ENCODE measurements at places on chromosomes 6 and 20.

DNA sequence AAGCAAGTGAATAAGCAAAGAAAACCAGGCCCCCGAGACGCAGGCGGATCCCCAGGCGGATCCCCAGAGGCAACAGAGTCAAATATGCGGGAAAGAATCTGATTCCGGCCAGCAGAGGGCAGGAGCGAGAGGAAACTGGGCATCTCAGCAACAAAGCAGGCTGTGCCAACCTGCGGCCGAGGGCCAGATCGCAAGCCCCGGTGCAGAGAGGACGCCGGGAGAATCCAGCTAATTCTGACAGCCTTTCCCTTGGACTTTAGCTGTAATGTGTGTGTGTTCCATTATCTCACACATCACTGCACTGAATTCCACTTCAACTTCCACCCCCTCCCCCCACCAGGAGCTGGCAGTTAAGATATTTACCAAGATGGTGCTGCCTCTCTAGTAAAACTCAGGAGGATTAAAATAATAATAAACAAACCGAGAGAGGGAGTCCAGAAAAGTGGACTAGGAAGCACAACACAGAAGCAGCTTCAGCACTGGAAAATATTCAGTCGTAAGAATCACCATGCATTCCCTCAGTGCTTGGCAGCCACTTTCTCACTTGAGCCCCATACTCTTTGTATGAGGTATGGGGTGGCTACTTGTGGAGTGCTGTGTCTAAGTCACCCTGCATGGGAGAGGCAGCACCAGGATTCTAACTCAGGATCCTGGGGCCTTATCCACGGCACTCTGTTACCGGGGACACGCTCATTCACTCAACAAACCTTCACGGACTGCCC, 66.2 kb upstream of the SNX9 start:
- peak; percentile 38 for DNase-seq

DNA sequence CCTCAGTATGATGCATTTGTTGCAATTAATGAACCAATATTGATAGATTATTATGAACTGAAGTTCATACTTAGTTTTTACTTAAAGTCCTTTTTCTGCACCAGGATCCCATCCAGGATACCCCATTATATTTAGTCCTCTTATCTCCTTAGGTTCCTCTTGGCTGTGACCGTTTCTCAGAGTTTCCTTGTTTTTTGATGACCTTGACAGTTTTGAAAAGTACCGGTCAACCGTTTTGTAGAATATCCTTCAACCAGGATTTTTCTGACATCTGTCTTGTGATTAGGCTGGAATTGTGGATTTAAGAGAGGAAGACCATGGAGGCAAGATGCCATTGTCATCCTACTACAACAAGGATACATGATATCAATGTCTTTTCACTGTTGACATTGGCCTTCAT, 98.0 kb upstream of the F13A1 start:
- no peak for DNase-seq

- no peak for DNase-seq
Observed at GRCh38 chr6:40925341-40925740, 113.7 kb downstream of the UNC5CL start.

DNA sequence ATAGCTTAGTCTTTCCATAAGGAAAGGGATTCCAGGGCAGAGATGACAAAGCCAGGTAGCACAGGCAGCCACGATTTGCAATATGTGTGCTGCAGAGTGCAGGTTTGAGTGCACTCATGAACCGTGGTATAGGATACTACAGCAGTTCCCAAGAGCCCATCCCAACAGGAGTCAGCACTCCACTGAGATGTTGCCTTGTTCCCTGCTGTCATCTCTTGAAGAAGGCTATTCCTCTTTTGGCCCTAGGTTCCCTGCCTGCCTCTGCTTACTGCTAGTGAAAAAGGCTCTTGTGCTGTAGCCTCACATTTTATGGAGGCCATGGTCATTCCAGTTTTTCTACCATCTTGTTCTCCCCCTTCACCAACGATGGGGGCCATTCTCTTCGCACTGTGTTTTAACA, 40.2 kb downstream of the RALY start:
- no peak for DNase-seq

- no peak for DNase-seq
Observed at GRCh38 chr20:25356271-25356933, 34.2 kb downstream of the ABHD12 start.

- DNase-seq: peak; percentile 39
Observed at GRCh38 chr6:25050356-25050755, 114.6 kb upstream of the RIPOR2 start.

DNA sequence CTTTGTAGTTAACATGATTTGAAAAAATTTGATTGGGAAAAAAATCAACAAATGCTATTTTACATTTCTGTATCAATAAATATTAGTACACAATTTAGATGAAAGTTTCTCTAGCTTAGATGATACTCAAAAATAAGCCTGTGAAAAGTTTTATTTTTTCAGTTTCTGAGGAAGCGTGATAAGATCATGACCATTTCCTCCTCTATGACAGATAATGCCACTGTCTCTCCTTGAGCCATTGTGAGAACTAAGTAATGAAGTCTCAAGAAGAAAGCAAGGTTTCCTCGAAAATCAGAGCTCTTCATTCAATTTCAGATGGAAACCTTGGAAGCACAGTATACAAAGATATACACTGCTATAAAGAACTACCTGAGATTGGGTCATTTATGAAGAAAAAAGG, 395.0 kb downstream of the HDGFL1 start:
- no peak for DNase-seq

DNA sequence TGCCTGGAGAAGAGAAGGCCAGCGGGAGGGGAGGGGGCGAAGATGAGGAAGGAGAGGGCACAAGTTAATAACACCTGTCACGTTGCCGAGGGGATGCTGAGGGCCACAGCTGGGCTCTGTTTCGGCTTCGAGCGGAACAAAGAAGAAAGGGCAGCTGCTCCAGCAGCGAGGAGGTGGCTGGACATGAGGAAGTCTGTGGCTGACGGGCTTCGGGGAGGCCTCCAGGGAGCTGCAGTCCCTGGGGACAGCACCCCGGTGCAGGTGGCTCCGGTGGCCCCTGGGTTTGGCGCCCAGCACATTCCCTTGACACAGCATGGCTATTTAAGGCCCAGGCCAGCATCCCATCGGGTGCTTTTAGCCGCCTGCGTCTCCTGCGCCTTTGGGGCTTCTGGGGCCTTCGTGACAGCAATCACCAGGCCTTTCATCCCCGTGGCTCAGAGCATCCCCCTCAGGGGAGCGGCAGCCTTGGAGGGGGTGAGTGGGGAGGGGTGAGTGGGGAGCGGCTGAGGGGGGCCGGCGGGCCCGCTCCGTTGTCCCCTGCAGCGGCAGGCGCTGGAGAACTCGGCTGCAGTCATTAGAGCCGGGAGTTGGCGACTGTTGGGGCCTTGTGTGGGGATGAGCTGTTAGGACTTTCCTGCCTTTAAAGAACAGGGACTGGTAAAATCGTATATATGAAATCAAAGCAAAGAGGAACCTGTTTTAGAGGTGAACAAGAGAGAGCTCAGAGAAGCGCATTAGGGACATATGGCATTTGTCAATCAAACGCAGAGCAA, 99.0 kb downstream of the TMEM242 start:
- no peak for DNase-seq

DNA sequence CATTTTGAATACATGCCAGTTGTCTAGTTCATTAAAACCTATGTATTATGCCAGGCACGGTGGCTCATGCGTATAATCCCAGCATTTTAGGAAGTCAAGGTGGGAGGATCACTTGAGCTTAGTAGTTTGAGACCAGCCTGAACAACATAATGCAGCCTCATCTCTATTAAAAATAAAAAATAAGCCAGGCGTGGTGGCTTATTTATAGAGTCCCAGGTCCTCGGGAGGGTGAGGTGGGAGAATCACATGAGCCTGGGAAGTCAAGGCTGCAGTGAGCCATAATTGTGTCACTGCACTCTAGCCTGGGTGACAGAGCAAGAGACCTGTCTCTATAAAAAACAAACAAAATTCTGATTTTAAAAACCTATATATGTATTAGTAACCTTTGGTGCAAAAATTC, 27.5 kb downstream of the ORC3 start:
- DNase-seq: no peak

DNA sequence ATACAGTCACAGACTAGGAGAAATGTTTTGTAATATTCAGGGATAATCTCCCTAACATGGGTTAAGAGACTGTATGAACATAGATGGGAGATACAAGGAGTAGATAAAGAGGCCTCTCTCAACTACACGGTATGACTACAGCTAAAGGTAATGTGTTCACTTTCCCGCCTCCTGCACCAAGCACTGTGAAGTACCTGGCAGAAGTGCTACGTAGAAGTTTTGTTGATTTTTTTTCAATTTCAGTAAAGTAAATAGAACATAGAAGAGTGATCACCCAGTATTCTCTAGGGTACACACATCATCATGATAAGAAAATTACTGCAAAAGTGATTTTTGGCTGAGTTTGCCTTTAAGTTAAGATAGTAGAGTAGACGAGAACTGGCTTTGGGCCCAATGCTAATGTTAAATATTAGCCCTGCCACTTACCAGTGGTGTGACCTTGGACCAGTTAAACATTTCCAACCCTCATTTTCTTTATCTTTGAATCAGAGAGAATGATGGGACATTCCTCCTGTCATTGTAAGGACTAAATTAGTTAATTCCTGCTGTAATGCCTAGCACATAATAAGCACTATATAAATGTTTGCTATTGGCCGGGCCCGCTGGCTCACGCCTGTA, 183.6 kb downstream of the COL9A1 start:
- DNase-seq: no peak

GRCh38 chr6:127299522-127300240, 33.0 kb downstream of the RNF146 start:
- DNase-seq: no peak

GRCh38 chr6:52143551-52143950, 42.6 kb upstream of the IL17A start:
- DNase-seq: no peak

DNA sequence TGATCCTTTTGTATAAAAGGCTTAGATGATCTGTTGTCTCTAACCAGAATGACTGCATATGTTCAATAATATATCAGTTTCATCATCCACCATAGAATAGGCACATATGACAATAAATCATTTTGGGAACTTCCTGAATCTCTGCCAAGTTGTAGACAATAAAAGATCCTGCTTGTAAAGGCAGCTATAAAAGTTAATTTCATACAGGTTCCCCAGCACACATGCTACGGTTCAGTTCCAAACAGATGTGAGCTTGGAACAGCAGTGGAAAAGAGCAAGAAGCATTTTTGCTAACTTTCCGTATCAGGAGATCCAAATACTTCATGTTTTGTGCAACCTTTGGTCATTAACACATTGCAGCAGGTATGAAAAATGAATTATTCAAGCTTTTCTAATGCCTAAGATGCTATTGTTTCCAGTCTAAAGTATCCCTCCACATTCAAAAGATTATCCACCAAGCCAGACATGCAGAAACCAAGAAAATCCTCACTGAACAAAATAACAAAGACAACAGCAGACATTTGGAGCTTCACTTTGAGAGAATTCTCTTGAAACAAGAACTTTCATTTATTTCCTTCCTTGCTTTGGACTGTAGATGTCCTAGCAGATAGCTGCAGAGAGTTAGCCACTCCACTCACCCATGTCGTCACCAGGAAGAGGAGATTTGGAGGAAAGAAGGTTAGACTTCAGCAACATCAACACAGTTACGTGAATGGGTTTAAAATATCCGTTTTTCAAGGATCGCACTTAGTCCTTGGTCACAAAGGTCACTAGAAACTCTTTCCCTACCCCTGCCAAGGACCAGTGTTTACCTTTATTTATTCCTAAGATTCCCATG, 453.5 kb upstream of the JARID2 start:
- DNase-seq: no peak

- no peak for DNase-seq
Observed at GRCh38 chr20:59820204-59821041, 113.0 kb downstream of the SYCP2 start.

- no peak for DNase-seq
Observed at GRCh38 chr6:163490826-163491577, 76.5 kb downstream of the QKI start.

DNA sequence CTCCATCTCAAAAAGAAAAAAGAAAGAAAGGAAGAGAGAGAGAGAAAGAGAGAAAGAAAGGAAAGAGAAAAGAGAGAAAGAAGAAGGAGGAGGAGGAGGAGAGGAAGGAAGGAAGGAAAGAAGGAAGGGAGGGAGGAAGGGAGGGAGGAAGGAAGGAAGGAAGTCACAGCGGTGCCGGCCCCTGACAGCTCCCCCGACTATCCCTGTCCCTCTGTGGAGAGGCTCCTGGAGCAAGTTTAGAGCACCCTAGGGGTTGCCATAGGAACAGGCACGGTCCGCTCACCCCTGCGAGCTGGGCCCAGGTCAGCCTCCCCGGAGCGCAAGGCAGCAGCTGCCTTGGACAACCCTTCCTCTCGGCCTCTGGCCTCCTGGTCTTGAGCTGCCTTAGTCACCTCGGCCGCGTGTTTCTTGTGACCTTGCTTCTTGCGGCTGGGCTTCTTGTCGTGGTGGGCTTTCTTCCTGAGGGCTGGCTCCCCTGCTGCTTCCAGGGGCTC, 6.8 kb downstream of the BNIP5 start:
- DNase-seq: no peak

- no peak for DNase-seq
Observed at GRCh38 chr6:52995913-52996645, 995 bp upstream of the GSTA4 start.

GRCh38 chr6:38337819-38338465, 301.8 kb downstream of the BTBD9 start:
- no peak for DNase-seq

- no peak for DNase-seq
Observed at GRCh38 chr6:83065511-83066192, at the start of gene UBE3D. Gene UBE3D (minus strand): TSS chr6:83065841. CDS start chr6:83065718, 123 bp downstream.

GRCh38 chr6:170074907-170075306, 216.0 kb downstream of the DLL1 start:
- no peak for DNase-seq

DNA sequence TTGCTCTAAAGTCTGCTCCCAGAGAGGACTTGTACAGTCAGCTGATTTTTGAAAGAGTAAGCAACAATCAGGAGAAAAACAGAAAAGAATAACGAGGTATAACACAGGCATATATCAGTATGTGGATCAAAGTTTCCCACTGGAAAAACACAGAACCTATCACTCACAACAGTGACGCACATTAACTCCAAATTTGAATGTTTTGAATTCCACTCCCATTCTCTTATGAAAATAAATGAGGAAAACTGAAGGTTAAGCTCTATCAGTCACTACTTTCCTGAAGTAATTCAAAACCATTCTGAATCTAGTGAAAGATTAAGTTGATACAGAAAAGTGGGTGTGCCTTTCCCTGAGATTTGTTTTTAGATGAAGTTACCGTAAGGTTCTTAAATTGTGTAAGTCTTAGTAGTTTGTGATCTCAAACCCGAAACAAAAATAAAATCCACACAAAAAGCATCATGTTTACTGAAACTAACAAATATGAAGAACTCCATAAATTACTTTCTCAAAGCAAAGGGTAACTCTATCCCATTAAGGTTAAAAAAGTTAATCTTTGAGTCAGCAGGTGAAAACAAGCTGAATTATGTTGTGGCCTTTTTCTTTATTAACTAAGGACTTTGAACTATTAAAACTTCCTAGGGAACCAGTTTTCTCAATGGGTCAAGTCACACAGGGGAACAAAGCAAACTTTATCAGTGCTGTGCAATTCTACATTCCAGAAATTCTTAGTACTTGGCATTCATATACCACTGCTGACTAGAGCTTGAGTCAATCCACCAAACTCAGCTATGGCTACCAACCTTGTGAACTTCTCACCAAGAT, 115.7 kb downstream of the OGFRL1 start:
- no peak for DNase-seq

GRCh38 chr6:45666846-45667245, 289.1 kb upstream of the SUPT3H start:
- no peak for DNase-seq

GRCh38 chr6:10315658-10316372, 99.1 kb downstream of the TFAP2A start:
- no peak for DNase-seq

GRCh38 chr6:107545763-107546162, 55.8 kb downstream of the SOBP start:
- DNase-seq: no peak
